Stimulated activated CD8-positive, alpha-beta memory T cell treated with anti-CD3 and anti-CD28 coated beads, Interleukin-7, amount 100 ng/mL, for 1 hour (primary cell): ENCODE measurements at places on chromosomes 3 and 15.

- DNase-seq = no peak
Observed at GRCh38 chr15:50718700-50719125, 32.1 kb upstream of the TRPM7 start.

DNA sequence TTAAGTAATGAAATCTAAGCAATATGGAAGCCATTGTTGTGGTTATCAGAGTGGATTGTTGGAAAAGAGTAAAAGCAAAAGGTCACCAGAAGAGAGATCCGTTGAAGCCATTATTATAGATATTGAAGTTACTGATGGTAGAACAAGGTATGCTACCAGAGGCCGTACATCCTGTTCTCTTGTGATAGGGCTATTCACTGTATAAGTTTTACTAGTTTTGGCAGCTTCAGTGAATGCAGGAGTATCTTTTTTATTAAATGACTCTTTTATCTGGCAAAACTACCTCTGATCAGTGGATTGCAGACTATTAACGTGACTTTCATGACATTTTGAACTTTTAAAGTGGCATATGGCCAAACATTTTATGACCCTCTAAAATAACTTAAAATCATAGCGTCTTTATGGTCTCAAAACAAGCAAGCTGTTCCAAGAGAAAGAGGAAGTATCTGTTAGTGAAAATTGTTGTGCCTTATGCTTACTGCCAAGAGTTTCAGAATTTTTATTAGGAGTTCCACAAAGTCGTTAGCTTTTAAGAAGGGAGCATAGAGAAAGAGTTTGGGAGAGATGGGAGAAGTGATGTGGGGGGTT lies 102.9 kb downstream of the LRRC49 start:
- no peak for DNase-seq

- DNase-seq = no peak
Observed at GRCh38 chr3:42668413-42668760, 14.9 kb downstream of the ZBTB47 start.

- DNase-seq = no peak
Observed at GRCh38 chr3:37308247-37308646, 133.9 kb upstream of the LRRFIP2 start.

GRCh38 chr15:89777073-89777751 lies 1.1 kb downstream of the MESP2 start:
- no peak for DNase-seq

- DNase-seq = no peak
Observed at GRCh38 chr3:146929696-146930095, 324.6 kb upstream of the PLSCR5 start.

DNA sequence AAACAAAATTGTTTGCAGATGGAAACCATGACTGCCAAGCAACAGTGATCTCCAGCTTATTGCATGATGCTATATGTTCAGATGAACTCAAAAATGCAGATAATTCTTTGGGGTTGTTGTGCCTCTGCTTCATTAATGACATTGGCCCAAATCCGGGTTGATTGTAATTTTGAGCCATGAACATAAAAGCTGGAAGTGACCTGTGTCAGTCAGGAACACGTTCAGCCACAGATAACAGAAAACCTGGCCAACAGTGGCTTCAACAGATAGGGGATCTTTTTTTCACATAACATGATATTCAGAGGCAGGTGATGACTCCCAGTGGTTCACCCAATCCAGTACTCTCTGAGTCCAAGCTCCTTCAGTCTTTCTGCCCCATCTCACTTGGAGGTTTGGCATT lies 76.9 kb upstream of the EIF1B start:
- DNase-seq = no peak

DNA sequence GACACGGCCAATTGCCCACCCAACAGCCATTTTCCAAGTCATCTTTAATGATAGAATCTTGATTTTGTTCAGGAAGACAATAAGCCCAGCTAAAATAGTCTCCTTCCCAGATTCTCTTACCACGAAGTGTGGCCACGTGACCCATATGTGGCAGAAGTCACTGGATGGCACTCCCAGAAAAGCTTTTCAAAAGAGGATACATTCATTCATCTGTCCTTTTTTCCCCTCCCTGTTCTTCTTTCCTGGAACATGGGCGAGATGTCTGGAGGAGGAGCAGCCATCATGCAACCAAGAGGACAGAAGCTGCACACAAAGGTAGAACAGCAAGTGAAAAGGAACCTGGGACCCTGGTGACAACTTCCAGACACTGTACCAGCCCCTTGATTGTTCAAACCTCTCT lies 174.7 kb downstream of the UACA start:
- DNase-seq = no peak

DNA sequence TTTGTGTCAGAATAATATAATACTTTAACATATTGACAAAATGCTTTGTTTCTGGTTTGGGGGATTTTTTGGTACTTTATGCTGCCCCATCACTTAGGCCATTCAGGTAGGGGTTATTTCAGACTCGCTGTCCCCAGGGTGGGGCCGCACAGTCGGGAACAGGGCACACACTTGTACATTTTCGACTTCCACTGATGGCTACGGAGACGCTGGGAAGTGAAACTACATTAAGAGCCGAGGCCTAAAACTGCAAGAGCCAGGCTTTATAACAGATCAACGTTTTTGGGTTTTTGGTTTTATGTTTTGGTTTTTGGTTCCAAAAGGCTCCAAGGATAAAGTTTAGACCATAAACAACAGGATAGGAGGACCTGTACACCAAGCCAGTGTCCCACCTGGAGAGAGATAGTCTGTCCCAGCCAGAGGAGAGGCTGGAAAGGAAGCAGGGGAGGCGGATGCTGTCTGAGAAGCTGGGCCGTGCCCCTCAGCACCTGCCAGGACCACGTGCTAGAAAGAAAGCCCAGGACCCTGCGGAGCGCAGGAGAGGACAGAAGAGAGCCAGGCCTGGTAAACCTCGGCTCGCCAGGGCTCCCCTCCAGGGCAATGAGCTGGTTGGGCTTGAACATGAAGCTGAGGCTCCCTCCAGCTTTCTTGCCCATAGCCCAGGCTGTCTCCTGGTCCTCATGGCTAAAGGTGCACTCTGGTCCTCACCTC lies 111.7 kb downstream of the CHSY1 start:
- DNase-seq = no peak

DNA sequence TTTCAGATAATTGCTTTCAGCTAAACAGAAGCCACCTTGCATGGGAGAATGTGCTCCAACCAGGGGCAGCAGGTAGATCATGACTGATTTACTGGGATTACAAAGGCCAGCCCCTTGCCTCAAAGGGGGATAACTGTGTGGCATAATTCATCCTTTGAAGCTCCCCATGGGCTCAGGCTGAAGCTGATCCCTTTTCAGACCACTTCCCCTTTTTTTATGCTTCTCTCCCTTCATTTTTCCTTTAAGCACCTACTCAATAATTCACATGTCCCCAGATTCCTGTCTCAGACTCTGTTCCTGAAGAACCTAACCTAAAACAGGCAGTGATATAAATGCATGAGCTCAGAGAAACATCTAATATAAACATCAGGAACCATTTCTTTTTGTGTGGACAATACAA lies 8.2 kb upstream of the MYRIP start:
- DNase-seq = no peak

DNA sequence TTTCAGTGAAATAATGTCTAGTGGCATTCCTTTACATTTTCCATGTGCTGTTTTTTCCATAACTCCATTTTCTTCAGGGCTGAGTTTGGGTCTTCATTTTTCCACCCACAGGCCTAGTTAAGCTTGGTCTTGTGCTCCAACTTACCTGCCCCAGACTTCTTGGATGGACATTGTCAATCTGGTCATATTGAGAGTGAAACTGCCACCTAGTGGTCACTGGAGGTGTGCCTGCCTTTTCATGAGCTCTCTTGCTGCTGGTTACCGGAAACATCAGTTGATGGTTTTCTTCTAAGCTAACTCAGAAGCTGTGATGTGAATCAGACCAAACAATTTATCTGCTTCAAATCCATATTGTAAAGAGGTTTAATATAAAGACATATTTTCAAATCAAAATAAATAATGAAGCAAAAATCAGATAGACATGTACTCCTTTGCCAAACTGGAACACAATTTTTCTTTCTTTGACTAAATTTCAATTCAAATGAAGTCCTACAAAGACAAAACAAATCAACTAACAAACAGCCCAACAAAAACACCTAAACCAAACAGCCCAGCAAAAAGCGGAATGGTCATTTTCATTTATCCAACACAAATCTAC lies 135.1 kb upstream of the RASGRP1 start:
- DNase-seq = peak; percentile 33

DNA sequence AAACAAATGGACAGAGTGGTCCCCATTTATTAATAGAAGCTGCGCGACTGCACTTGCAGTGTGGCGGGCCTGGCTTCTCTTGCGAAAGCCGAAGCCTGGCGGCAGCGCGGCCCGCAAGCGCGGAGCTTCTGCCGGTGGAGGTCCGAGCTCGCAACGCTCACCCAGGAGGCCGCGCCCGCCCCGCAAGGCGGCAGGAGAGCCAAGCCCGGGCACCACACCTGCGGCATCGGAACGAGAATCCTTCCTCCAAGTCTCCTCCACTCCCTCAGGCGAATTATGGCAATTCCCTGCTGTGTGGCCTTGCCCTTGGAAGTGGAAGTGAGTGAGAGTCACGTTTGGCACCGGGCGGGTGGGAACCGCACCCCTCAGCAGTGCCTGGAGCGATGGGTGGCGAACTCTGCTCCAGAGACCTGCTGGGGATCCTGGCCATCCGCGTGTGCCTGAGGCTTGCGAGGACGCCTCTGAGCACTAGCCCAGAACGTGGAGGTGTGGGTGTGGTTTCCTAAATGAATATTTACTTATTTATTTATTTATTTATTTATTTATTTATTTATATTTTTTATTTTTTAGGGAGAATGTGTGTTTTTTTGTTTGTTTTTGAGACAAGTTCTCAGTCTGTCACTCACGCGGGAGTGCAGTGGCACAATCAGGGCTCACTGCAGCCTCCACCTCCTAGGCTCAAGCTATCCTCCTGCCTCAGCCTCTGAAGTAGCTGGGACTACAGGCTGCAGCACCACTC lies 133.7 kb upstream of the UBE2E1 start:
- DNase-seq = no peak

GRCh38 chr3:7445331-7445730 lies 584.4 kb downstream of the GRM7 start:
- DNase-seq = no peak

- DNase-seq = no peak
Observed at GRCh38 chr3:56379723-56380287, 88.5 kb downstream of the ERC2 start.

DNA sequence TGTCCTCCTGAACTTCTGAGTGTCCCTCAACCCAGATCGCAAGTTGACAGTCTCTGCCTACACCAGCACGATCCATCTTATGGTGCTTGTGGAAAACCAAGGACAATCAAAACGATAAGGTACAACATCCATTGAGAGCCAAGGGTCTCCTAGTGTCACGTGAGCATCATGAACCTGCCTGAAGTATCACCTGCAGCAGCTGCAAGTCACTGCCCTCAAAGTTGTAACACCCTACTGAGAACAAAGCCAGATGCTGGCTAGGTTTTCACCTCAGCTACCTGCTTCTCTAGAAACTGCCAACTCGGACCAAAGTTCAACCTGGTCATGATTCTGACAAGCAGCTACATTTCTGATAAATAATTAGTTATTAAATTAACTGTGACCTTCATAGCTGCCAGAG lies 17.5 kb downstream of the C2CD4B start:
- no peak for DNase-seq

GRCh38 chr15:101126618-101127505 lies 125.0 kb downstream of the CHSY1 start:
- no peak for DNase-seq

- DNase-seq = no peak
Observed at GRCh38 chr3:14566812-14567211, 26.7 kb upstream of the GRIP2 start.

DNA sequence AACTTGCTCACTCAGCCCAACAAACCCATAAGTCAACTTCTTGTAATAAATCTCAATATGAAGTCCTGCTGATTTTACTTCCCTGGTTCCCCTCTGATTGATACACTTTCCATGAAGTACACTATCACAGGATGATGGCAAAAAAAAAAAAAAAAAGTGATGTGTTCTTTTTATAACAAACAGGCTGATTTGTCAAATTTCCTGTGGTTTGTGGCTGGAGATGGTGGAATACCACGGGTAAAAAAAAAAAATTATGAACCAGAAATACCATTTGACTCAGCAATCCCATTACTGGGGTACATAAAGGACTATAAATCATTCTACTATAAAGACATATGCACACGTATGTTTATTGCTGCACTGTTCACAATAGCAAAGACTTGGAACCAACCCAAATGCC lies 10.7 kb upstream of the SERPINI2 start:
- no peak for DNase-seq

DNA sequence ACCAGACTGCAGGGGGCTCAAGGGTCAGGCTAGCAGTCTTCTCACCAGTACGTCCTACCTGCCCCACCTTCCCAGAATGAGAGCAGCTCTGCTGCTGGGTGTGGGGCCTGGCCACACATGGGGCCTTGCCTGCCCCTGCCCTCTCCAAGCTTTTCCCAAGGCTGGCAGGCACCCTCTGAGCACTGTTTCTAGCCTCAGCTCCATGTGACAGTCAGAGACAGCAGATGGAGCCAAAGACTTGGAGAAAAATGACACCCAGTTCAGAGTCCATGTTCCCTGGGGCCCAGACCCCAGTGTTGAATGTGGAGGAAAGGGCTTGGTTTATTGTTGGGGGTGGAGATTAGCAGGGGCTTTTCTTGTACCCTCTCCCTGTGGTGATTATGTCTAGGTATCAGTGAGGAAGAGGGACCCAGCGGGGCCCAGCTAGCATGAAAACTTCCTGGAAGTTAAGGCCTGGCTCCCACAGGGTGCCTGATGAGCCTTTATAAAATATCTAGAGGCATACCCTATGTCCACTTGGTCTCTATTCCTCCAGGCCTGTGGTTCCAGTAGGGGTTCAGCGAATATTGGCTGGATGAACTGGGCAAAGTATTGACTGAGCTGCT lies 153.8 kb downstream of the EEFSEC start:
- no peak for DNase-seq

DNA sequence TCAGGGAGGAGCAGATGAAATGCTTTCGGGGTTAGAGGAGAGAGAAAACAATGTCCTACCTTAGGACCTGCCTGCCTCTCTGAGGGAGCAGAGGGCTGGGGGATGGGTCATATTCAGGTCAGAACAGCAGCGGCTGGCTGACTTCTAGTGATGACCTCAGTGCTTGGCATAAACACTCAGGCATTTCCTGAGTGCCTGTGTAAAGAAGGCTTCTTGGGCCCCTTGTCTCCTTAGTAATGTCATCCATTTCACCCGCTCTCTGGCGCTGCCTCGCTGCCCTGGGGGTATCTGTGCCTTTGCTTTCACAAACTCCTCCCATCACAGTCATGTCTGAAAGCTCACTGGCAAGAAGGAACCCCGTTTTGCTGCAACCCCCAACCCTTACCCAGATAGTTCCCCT lies 82.9 kb upstream of the GSK3B start:
- DNase-seq = no peak
